ENCODE measurements at places on chromosomes 2 and 18.
A peak's percentile ranks its signal among the peaks of the same experiment; 100 is the strongest.

GRCh38 chr2:26483957-26484565 is 6.1 kb upstream of the OTOF start:
- DNase-seq, result no peak

GRCh38 chr2:64745562-64745961 is 91.8 kb upstream of the SERTAD2 start:
- DNase-seq, result no peak

- no peak for DNase-seq
These were observed 74.6 kb downstream of the KLF7 start for GRCh38 chr2:207091176-207091575.

GRCh38 chr2:33529771-33530481 is 53.5 kb downstream of the RASGRP3 start:
- peak; percentile 68 for DNase-seq

GRCh38 chr2:119523383-119523951 is 816 bp downstream of the SCTR start:
- DNase-seq, result no peak

DNA sequence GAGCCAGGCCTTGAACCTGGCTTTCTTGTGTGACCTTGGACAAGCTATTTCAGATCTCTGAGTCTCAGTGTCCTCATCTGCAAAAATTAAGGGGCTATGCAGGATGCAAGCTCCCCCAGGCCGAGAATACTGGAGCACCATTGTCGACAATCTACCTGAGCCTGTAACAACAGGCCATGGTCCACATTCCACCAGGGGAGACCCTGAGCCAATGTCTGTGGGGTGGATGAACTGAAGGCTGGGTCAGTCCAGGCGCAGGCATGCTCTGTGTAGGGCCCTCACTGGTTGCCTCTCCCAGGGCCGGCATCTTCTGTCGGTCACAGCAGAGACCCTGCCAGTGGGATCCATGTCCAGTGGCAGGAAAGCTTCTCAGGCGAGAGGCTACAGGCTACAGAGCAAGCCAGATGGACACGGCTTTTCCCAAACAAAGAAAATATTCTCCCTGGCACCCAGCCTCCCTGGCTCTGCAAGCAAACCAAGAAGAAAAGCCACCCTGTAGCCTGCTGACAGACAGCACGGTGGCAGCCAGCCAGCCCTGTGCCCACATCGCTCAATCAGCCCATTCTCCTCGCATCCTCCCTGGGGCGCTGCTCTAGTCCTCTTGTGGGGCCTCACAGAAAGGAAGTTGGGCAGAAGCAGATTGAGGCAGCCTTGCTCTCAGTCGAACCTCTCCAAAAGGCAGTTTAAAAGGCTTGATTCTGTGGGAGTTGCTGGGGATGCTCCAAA is 48.7 kb upstream of the FZD7 start:
- no peak for DNase-seq

DNA sequence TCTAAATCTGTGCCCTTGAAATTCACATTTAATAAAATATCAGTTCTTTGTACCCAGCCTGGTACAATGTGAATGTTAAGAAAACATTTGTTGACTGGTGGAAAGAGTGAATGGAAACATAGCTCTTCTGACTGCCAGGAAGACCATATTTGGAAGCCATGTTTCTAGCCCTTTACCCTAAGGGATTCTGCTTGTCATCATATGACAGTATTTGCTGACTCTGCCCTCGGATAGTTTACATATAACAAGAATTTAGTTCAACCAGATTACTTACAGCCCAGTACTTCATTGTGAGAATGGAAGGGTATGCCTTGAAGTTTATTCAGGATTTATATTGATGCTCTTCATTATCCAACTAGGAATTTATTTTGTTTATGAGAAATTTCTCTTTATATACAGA is 13.8 kb upstream of the KCNS3 start:
- no peak for DNase-seq

- DNase-seq, result no peak
These were observed 44.2 kb downstream of the ARID5A start for GRCh38 chr2:96580771-96581170.

- DNase-seq, result no peak
These were observed 40.5 kb downstream of the ABHD3 start for GRCh38 chr18:21664069-21664468.

GRCh38 chr2:135942936-135943688 is 42.3 kb downstream of the DARS1 start:
- DNase-seq, result no peak

DNA sequence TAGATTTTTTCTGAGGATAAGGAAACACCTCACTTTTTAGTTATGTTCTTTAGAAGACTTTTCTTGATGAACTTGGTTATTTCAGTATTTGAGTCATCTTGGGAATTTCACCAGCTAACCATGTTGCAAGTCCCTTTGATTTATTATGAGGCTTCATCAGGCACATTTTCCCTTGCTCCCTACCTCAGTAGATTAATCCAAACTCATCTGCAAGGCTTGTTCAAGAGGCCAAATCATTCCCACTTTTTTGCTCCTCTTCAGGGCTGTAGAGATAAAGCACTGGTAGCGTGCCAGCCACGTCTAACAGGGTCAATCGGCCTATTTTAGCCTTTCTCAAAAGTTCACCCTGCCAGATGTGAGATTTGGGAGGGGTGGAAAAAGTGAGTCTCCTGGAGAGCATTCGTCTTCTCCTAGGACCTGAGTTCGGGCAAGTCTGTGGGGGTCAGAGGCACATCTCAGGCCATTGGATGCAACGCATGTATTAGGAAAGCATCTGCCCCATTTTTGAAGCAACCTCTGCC is 120.3 kb downstream of the RDH14 start:
- DNase-seq, result no peak

DNA sequence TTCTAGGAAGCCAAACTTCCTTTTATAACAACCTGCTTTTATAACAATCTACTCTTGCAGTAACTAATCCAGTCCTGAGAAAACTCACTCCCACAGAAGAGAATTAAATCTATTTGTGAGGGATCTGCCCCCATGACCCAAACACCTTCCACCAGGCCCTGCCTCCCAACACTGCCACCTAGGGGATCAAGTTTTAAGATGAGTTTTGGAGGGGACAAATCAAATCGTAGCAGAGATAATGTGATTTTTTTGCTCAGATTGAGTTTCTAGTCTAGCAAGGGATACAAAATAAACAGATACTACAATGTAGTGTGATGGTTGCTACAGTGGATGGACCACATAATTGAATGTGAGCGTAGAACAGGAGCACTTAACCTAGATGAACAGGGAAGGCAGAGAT is 52.2 kb downstream of the NCOA1 start:
- no peak for DNase-seq

- DNase-seq, result no peak
These were observed 276.6 kb downstream of the RNF152 start for GRCh38 chr18:61616111-61616610.

GRCh38 chr2:178271629-178272333 is 77.5 kb downstream of the OSBPL6 start:
- DNase-seq, result no peak

DNA sequence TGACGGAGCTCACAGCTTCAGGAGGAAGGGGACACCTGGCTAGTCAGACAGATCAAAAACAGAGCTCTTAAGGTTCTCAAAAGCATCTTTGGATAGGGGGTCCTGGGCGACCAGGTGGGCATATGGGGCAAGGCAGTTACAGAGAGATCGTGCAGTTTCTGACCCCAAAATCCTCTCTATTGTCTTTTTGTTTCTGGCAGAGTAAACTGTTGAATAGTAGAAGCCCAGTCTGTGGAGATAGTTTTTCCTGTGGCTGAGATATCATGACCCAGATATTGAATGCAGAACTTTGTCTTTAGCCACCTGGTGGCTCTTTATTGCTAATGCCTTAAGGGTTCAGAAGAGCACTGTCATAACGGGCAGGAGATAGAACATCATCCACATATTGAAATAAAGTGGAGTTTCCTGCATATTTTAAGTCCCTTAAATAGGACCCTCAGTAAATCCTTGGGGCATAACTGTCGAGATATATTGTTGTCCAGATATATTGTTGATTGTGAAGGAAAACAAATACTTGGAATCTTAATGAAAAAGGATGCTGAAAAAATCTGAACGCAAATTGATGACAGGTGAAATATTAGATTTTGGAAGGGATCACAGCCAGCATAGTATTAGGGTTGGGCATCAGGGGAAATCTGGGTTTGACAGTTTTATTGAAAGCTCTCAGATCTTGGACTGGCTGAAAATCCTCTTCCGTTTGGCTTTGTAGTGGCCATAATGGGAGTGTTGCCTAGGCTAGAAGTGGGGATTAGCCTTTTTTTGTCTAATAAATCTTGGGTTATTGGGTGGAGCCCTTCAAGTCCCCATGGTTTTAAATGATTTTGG is 14.1 kb upstream of the ZDBF2 start:
- peak; percentile 30 for DNase-seq

DNA sequence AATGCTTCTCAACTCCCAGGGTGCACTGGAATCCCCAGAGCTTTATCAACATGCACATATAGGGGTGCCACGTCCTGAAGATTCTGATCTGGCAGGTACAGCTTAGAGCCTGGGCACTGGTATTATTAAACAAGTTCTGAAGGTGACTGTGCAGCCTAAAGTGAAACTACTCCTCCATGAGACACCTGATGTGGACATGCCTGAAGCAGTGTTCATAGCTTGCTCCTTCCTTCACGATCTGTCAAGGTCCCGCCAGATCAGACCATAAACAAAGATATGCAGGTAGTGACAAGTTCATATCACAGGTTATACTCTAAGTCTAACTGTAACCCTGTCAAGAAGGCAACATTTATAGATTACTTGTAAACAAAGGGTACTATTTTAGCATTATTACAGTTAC is 65.3 kb upstream of the DNER start:
- no peak for DNase-seq

- no peak for DNase-seq
These were observed 25.6 kb upstream of the TOGARAM2 start for GRCh38 chr2:28955467-28955866.

- DNase-seq, result no peak
These were observed 814.4 kb downstream of the NR4A2 start for GRCh38 chr2:155518094-155518493.

- peak; percentile 7 for DNase-seq
These were observed 136.7 kb downstream of the TMEM247 start for GRCh38 chr2:46615986-46616485.

DNA sequence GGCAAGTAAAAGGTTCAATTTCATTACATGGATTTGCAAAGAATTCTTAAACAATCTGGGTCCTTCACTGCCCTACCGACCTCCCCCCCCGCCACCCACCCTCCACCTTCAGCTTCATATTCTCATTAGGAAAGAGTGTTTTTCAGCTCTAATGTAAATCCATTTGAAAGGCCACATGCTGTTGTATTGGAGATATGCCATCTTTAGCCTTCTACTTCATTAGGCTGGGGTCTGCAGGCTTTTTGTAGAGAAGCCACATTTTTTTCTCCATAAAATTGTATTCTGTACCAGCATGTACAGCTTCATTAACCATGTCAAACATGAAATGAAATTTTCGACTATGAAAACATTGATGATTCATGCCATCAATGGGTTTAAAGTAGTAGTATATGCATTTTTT is 42.8 kb upstream of the THUMPD2 start:
- no peak for DNase-seq

GRCh38 chr2:85327160-85327821 is 498 bp downstream of the TGOLN2 start:
- peak; percentile 26 for DNase-seq

GRCh38 chr2:239946562-239946863 is 78.6 kb downstream of the NDUFA10 start:
- DNase-seq, result no peak

GRCh38 chr2:137056704-137057103 is 291.4 kb downstream of the THSD7B start:
- DNase-seq, result no peak

GRCh38 chr2:123015186-123015585 is 1009.9 kb upstream of the CNTNAP5 start:
- DNase-seq, result no peak

- DNase-seq, result peak; percentile 26
These were observed 53.0 kb downstream of the PIEZO2 start for GRCh38 chr18:11096411-11096810.

- peak; percentile 66 for DNase-seq
These were observed 26.8 kb upstream of the MYO1B start for GRCh38 chr2:191218292-191218898.

DNA sequence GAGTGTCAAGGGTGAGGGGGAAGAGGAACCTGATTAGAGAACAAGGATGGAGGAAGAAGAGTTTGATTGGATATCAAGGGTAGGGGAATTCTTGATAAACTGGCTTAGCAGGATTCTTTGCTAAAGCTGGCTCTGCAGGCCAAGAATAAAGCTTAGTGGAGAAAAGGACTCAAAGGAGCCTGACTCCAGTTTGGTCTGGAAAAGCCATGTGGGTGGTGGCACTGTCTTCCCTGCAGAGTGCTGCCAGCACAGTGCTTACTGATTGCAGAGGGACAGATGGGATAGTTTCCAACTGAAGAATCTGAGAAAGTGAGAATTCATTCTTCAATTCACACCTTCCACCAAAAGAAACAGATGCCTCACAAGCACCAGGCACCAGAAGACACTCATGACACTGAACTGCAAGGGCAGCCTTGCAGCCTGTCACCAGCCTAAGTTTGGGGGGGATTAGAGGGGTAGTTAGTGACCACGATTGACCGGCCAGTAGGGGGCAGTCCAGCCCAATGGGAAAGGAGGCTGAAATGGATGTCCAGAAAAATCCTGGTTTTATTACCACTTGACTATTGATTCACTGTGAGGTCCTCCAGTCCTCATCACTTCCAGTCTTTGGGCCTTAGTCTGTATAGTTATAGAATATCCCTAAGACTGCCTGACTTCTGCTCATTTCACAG is 334.5 kb downstream of the SMAD2 start:
- DNase-seq, result no peak

DNA sequence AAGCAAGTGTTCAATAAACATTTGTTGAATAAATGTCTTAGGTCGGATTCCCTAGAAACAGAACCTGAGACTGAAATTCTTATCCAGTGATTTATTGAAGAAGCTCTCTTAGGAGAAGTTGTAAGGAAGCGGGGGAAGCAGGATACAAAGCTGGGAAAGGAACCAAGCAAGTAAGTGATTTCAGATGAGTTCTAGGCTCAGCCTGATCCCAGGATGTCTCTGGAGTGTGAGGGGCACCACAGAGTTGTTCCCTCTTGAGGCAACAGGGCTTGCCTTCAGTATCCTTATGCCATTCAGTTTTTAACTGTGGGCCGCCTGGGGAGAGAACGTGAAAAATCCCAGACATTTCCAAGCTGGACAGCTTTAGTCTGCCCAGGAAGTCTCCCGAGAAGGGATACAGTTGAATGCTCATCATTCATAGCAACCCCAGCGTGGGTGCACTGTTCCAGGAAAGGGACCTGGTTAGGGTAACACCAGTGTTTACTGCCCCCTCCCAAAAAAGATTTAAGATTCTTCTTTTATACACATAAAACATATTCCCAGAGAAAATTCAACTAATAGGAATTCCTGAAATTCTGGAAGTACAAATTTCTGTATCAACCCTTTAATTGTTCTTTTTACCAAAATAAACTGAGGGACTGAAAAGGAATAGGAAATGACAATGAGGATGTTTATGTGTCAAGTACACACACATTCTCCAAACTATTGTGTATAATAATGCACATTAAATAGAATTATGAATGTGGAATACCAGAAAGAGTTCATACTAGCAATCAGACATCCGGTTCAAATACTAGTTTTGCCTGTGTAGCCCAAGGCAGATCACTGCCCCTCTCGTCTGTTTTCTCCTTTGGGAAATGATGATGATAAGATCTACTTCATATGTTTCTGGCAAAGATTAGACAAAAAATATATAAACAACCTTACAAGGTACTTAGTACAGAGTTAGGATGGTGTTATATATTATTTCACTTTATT is 592.1 kb upstream of the CDH2 start:
- peak; percentile 68 for DNase-seq
